Memory B cell (primary cell): ENCODE measurements at places on chromosomes 5 and 9.

- H3K4me1 ChIP-seq: no peaks in the 10 kb centered on the region
- H3K27ac ChIP-seq: no peak overlapping the region
- H3K36me3 ChIP-seq: no peaks in the 10 kb centered on the region
Measured at GRCh38 chr5:61969347-61969746, 336.7 kb upstream of the KIF2A start.

GRCh38 chr5:91111473-91112238 lies 271.5 kb downstream of the ARRDC3 start:
- H3K4me3 ChIP-seq: no peak overlapping the region
- DNase-seq: no peak
- H3K27me3 ChIP-seq: peaks cover 1% of the 10 kb centered on the region
- no peaks in the 10 kb centered on the region for H3K4me1 ChIP-seq
- H3K36me3 ChIP-seq: no peaks in the 10 kb centered on the region

GRCh38 chr9:111661802-111662521 lies 557 bp downstream of the GNG10 start:
- DNase-seq: peak; percentile 30
- peaks cover 23% of the 10 kb centered on the region for H3K4me1 ChIP-seq
- peak overlapping the region; percentile 90 for H3K4me3 ChIP-seq
- peaks cover 6% of the 10 kb centered on the region for H3K36me3 ChIP-seq
- H3K27ac ChIP-seq: peak overlapping the region; percentile 59

DNA sequence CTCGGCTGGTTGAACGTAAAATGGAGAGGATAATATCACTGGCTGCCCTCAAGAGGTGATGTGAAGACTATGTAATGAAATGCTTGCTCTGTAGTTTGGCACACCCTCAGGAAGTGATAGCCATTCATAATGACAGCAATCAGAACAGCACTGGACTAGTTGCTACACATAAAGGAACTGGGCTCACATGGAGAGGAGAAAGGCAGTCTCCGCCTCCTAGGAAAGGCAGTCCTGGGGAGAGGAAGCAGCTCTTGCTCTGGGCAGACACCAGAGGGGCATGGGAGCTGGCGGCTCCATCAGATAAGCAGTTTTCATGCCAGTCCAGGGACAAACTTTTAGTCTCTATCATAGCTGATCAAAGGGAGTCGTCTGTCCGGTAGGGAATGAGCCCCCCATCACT lies 46.9 kb downstream of the ARHGEF37 start:
- peaks cover 2% of the 10 kb centered on the region for H3K36me3 ChIP-seq
- H3K4me3 ChIP-seq: no peak overlapping the region
- DNase-seq: no peak
- H3K27me3 ChIP-seq: no peaks in the 10 kb centered on the region
- H3K4me1 ChIP-seq: peaks cover 10% of the 10 kb centered on the region
- no peak overlapping the region for H3K27ac ChIP-seq

DNA sequence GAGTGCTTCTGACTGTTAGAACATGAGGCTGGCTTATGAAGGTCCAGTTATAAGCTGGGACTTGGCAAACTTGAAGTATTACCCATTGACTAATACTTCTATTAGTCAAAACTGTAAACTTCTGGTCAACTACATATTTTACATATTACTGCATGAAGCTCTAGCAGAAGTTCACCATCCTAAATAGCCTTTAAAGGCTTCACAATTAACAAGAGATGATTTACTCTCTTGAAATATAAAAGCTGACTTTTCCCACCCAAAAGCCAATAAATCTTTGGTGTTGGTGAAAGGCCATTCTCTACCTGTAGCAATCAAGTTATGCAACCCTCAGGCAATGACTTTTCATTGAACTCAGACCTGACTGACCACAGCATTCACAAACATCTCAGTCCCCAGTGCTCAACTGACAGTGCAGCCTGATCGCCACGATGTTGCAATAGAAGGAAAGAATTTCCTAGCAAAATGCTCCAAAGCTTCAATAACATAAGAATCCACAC lies 345.6 kb downstream of the EBF1 start:
- H3K36me3 ChIP-seq: peaks cover 16% of the 10 kb centered on the region
- peak overlapping the region; percentile 11 for H3K4me3 ChIP-seq
- peak overlapping the region; percentile 88 for H3K27ac ChIP-seq
- no peak for DNase-seq
- no peaks in the 10 kb centered on the region for H3K27me3 ChIP-seq

GRCh38 chr5:52943285-52943684 lies 45.9 kb upstream of the ITGA2 start:
- DNase-seq: no peak
- H3K4me3 ChIP-seq: no peak overlapping the region
- no peak overlapping the region for H3K27ac ChIP-seq
- no peaks in the 10 kb centered on the region for H3K36me3 ChIP-seq
- peaks cover 5% of the 10 kb centered on the region for H3K27me3 ChIP-seq
- H3K4me1 ChIP-seq: no peaks in the 10 kb centered on the region

DNA sequence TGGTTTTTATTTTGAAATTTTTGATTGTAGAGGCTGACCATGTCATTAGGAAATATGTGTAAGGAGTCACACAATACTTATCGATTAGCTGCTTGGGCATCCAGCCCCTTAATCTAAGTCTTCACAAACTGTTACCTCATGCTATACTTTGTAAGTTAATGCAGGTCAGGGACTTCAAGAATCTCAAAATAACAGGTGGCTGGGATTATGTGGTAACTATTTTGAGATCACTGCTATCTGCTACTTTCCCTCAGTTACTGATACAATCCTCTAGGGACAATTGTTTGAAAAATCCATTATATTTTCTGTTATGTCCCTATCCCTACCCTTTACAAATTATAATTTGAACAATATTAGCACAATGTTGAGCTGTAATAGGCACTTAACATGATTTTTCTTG lies 21.7 kb downstream of the FTMT start:
- H3K36me3 ChIP-seq: no peaks in the 10 kb centered on the region
- H3K4me3 ChIP-seq: no peak overlapping the region
- H3K27ac ChIP-seq: no peak overlapping the region

GRCh38 chr9:15935661-15936305 lies 382.9 kb downstream of the CCDC171 start:
- no peak overlapping the region for H3K4me3 ChIP-seq
- no peak for DNase-seq
- H3K4me1 ChIP-seq: no peaks in the 10 kb centered on the region
- H3K27me3 ChIP-seq: no peaks in the 10 kb centered on the region

- H3K36me3 ChIP-seq: peaks cover 11% of the 10 kb centered on the region
- no peak overlapping the region for H3K4me3 ChIP-seq
- no peak overlapping the region for H3K27ac ChIP-seq
- no peak for DNase-seq
Measured at GRCh38 chr9:127049044-127049443, 73.4 kb downstream of the ANGPTL2 start.

GRCh38 chr9:35967042-35967441 lies 9.1 kb upstream of the OR2S2 start:
- H3K27me3 ChIP-seq: peaks cover 14% of the 10 kb centered on the region
- H3K4me3 ChIP-seq: no peak overlapping the region
- H3K4me1 ChIP-seq: no peaks in the 10 kb centered on the region
- H3K36me3 ChIP-seq: peaks cover 3% of the 10 kb centered on the region
- H3K27ac ChIP-seq: no peak overlapping the region

GRCh38 chr5:59591162-59591561 lies 302.4 kb downstream of the PDE4D start:
- H3K4me3 ChIP-seq: no peak overlapping the region
- DNase-seq: no peak
- H3K27ac ChIP-seq: no peak overlapping the region
- peaks cover 5% of the 10 kb centered on the region for H3K36me3 ChIP-seq

DNA sequence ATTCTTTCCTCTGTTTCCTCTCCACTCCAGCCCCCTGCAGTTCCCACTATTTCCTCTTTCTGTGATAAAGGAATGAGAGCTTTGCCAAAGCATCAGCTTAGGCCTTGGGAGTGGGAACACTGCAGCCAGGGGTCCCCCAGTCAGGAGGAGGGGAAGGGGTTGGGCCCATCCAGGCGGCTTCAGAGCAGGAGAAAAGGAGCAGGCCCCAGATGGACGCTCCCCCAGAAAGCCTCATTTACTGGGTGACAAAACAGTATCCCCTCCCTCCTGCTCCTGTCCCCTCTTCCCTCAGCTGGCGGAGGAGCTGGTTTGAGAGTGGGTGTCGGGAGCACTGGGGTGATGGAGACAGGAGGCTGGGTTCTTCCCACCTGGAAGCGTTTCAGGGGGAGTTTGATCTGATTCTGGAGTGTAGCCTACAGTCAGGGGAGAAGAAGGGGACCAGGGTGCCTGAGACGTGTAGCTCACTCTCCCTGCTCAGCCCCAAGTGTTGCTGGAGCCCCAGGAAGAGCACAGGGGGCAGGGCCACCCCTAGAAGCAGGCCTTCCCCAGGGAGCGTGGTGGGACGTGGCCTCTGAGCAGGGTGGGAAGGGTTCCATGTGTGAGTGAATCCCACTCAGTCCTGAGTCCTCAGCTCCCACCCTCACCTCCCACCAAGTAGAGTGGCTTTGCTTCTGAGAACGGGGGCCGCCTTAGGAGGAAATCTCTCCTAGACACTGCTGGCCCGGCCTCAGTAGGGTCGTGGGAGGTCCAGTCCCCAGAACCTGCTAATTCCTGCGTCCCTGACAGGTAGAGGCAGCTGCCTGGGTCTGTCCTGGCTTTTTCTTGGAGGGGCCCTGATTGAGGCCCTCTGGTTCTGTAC lies 173.1 kb downstream of the CACNA1B start:
- H3K27me3 ChIP-seq: peaks cover 12% of the 10 kb centered on the region
- DNase-seq: no peak
- H3K36me3 ChIP-seq: no peaks in the 10 kb centered on the region
- peaks cover 8% of the 10 kb centered on the region for H3K4me1 ChIP-seq

DNA sequence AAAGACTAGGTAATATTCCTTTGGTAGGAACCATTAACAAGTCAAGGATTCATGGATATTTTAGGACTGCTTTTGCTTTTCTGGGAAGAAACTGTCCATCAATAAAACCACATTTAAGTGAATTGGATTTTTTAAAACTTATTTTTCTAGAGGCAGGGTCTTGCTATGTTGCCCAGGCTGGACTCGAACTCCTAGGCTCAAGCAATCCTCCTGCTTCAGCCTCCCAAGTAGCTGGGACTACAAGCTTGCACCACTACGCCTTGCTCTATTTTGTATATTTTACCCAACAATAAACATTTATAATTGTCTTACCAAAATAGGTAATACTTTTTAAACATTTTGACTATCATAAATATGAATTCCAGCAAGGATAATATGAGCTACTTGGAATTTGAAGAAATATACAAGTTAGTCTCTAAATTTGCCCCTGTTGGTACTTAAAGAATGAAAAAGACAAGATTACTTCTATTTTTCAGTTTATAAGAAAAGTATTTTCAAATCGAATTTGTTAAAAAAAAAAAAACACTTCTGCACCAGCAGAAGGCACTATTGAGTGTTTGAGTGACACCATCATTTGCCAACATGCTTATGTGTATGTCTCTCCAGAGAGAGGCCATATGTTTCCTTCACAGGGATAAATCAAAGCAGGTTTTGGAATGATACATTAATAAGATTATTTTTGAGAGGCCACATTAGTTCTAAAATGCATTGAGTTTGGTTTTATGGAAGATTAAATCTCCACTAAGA lies 60.0 kb upstream of the CARTPT start:
- no peak overlapping the region for H3K27ac ChIP-seq
- no peak overlapping the region for H3K4me3 ChIP-seq
- no peaks in the 10 kb centered on the region for H3K27me3 ChIP-seq

DNA sequence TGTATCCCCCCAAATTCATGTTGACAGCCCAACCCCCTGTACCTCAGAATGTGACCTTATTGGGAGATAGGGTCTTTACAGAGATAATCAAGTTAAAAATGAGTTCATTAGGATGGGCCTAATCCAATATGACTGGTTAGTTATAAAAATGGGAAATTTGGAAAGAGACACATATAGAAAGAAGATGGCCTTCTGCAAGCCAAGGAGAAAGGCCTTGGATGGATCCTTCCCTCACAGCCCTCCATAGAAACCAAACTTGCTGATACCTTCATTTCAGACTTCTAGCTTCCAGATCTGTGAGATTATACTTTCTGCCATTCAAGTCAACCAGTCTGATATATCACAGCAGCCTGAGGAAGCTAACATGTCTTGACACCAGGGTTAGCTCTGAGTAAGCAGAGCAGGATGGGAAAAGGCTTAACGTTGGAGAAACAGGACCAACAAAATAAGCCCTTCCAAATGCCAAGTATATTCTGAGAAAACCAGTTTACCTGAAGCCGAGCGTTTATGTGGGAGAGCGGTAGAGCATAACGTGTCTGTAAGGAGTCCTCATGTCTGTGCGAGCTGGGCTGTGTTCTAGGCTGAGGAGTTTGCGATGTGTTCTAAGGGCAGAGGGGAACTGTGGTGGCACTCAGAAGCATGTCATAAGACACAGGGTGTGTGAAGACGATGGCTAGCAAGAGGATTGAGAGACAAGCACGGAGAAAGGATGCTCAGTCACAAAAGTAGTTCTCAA lies 206.1 kb downstream of the PIK3R1 start:
- peaks cover 4% of the 10 kb centered on the region for H3K4me1 ChIP-seq
- no peak for DNase-seq
- H3K4me3 ChIP-seq: no peak overlapping the region
- H3K27me3 ChIP-seq: no peaks in the 10 kb centered on the region
- no peaks in the 10 kb centered on the region for H3K36me3 ChIP-seq

DNA sequence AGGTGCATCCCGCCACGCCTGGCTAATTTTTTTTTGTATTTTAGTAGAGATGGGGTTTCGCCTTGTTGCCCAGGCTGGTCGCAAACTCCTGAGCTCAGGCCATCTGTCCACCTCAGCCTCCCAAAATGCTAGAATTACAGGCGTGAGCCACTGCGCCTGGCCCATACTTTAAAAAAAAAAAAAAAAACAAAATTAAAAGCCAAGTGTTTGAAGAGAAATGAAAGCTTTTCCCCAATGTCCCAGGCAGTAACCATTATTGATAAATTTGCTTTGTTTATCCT lies 9.5 kb downstream of the PRRC2B start:
- no peak for DNase-seq
- H3K27ac ChIP-seq: no peak overlapping the region
- H3K4me3 ChIP-seq: no peak overlapping the region
- peaks cover 2% of the 10 kb centered on the region for H3K36me3 ChIP-seq
- H3K27me3 ChIP-seq: no peaks in the 10 kb centered on the region
- H3K4me1 ChIP-seq: peaks cover 56% of the 10 kb centered on the region

- H3K4me3 ChIP-seq: no peak overlapping the region
- no peak for DNase-seq
- H3K27me3 ChIP-seq: no peaks in the 10 kb centered on the region
- H3K27ac ChIP-seq: no peak overlapping the region
Measured at GRCh38 chr9:119009249-119009648, 360.0 kb downstream of the BRINP1 start.

GRCh38 chr5:58666141-58666540 lies 83.3 kb downstream of the RAB3C start:
- H3K4me1 ChIP-seq: no peaks in the 10 kb centered on the region
- no peak overlapping the region for H3K4me3 ChIP-seq
- H3K27ac ChIP-seq: no peak overlapping the region
- H3K36me3 ChIP-seq: peaks cover 1% of the 10 kb centered on the region
